Activated naive CD4-positive, alpha-beta T cell treated with anti-CD3 and anti-CD28 coated beads for 36 hours (primary cell): ENCODE measurements at places on chromosomes 11 and 22. TPM values are rescaled to one million over a fixed set of nuclear protein-coding genes. Genes with fewer than 3 reads are reported as not detected.

TMEM126A gene
- total RNA-seq = 47.5 TPM

GRCh38 chr11:36577373-36577772, 9.6 kb downstream of the RAG1 start:
- no peak for DNase-seq
- H3K4me1 ChIP-seq = no peaks in the 10 kb centered on the region
- H3K27me3 ChIP-seq = peaks cover 9% of the 10 kb centered on the region

GAL3ST3 gene
- not detected for total RNA-seq

DNA sequence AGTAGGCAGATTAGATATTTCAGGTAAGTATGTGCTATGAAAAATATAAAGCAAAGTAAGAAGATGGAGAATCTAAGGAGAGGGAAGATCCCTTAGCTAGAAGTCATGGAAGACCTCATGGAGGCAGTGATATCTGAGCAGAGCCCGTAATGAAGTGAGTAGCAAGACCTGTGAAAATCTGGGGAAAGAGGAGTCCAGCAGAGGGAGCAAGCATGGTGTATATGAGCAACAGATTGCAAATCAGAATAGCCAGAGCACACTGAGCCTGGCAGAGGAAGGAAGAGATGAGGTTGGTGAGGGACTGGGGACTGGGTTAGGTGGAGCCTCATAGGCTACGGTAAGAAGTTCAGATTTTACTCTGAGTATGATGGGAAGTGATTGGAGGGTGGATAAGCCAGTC, 9.4 kb downstream of the LHFPL7 start:
- peak; percentile 22 for DNase-seq
- no peaks in the 10 kb centered on the region for H3K27me3 ChIP-seq
- H3K27ac ChIP-seq = no peak overlapping the region
- no peak overlapping the region for H3K4me3 ChIP-seq

DNA sequence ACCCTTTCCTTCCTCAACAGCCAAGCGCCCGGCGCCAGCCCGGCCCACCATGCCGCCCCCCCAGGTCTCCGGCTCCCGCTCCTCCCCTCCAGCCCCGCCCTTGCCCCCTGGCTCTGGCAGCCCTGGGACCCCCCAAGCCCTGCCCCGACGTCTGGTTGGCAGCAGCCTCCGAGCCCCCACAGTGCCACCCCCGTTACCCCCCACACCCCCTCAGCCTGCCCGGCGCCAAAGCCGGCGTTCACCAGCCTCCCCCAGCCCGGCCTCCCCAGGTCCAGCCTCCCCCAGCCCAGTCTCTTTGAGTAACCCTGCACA, 3.3 kb upstream of the PDXP start:
- peaks cover 15% of the 10 kb centered on the region for H3K36me3 ChIP-seq
- DNase-seq = no peak
- no peak overlapping the region for H3K27ac ChIP-seq
- peaks cover 21% of the 10 kb centered on the region for H3K4me1 ChIP-seq
- H3K27me3 ChIP-seq = no peaks in the 10 kb centered on the region

GRCh38 chr11:65777821-65778361, 2.9 kb downstream of the AP5B1 start:
- H3K36me3 ChIP-seq = no peaks in the 10 kb centered on the region
- DNase-seq = no peak
- H3K4me3 ChIP-seq = no peak overlapping the region
- H3K4me1 ChIP-seq = peaks cover 13% of the 10 kb centered on the region
- no peaks in the 10 kb centered on the region for H3K27me3 ChIP-seq

- H3K27ac ChIP-seq = no peak overlapping the region
- peaks cover 26% of the 10 kb centered on the region for H3K4me1 ChIP-seq
- H3K36me3 ChIP-seq = no peaks in the 10 kb centered on the region
- DNase-seq = no peak
- no peak overlapping the region for H3K4me3 ChIP-seq
Measured at GRCh38 chr22:35839841-35840301, 122.2 kb downstream of the APOL5 start.

GRCh38 chr11:30009060-30009459, 7.8 kb downstream of the KCNA4 start:
- H3K27me3 ChIP-seq = no peaks in the 10 kb centered on the region
- H3K4me3 ChIP-seq = no peak overlapping the region
- H3K4me1 ChIP-seq = no peaks in the 10 kb centered on the region

KRTAP5-2 gene
- not detected for total RNA-seq

KLHL35 gene
- total RNA-seq = 0.17 TPM

DNA sequence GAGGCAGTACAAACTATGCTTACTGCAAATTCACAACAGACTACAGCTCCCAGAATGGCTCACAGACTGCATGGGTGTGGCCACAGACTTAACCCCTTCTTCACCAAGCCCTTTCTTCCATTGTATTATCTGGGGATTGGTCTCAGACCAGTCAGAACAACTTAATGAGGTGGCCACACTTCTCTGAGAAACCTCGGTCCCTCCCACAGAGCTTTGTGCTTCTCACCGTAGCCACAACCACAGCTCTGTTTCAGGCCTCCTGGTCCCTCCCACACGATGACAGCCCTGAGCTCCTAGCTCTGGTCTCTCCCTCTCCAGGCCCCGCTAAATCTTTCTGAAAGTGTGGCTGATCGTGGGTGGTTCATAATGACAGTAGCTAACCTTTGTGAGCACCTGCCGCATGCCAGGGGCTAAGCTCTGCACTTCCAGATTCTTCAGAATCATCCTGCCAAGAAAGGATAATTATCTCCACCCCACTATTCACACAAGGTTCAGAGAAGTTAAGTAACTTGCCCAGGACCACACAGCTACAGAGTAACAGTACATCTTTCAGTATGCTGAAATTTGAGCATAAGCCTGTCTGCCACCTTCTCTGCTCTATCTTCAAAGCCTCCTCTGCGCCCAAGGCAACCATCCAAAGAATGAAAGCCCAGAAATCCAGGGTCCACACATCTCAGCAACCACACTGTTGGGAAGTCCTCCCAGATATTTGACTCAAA, 5.4 kb downstream of the PDE2A start:
- peak; percentile 35 for DNase-seq
- H3K27ac ChIP-seq = no peak overlapping the region
- H3K36me3 ChIP-seq = no peaks in the 10 kb centered on the region
- no peaks in the 10 kb centered on the region for H3K4me1 ChIP-seq

IGSF22 gene
- total RNA-seq = 1.2 TPM

DNA sequence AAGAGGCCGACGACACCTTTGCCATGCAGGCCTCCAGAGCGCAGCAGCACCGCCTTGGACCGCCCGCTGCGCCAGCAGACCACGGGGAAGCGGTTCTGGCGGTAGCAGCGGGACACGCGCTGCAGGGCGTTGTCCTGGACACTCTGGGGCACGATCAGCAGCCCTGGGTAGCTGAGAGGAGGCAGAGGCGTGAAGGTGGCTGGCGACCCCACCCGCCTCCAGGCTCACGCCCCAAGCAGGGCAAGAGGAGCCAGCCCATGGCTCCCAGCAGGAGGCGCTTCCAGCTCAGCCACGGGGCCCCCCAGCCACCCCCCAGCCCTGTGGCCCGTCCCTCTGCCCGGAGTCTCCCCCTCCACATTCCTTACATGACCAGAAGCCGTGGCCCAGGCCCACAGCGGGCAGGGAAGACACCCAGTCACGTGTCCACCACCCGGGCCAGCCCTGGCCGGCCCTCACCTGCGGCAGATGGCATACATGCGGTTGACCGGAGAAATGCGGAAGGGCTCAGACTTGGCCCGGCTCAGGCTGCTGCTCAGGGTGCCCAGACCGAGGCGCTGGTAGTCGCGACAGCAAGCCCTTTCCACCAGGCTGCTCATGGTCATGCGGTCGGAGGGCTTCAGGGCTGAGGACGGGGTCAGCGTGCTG, 15.2 kb downstream of the SBF1 start:
- no peaks in the 10 kb centered on the region for H3K27me3 ChIP-seq
- H3K27ac ChIP-seq = no peak overlapping the region
- no peaks in the 10 kb centered on the region for H3K4me1 ChIP-seq
- no peak overlapping the region for H3K4me3 ChIP-seq
- H3K36me3 ChIP-seq = peaks cover 24% of the 10 kb centered on the region

ATM gene
- total RNA-seq = 29.5 TPM

GRCh38 chr11:105152560-105152959, 13.0 kb upstream of the CARD18 start:
- H3K27ac ChIP-seq = no peak overlapping the region
- DNase-seq = no peak
- H3K36me3 ChIP-seq = no peaks in the 10 kb centered on the region
- H3K4me3 ChIP-seq = no peak overlapping the region
- H3K27me3 ChIP-seq = no peaks in the 10 kb centered on the region
- no peaks in the 10 kb centered on the region for H3K4me1 ChIP-seq

GRCh38 chr11:45930031-45930794, 7.8 kb downstream of the LARGE2 start:
- H3K27me3 ChIP-seq = no peaks in the 10 kb centered on the region
- peak overlapping the region; percentile 2 for H3K27ac ChIP-seq
- no peaks in the 10 kb centered on the region for H3K36me3 ChIP-seq

GRCh38 chr11:68047437-68048290, 8.8 kb downstream of the TCIRG1 start:
- H3K4me1 ChIP-seq = no peaks in the 10 kb centered on the region
- H3K27ac ChIP-seq = no peak overlapping the region
- peaks cover 6% of the 10 kb centered on the region for H3K36me3 ChIP-seq
- no peak overlapping the region for H3K4me3 ChIP-seq
- no peak for DNase-seq

DNA sequence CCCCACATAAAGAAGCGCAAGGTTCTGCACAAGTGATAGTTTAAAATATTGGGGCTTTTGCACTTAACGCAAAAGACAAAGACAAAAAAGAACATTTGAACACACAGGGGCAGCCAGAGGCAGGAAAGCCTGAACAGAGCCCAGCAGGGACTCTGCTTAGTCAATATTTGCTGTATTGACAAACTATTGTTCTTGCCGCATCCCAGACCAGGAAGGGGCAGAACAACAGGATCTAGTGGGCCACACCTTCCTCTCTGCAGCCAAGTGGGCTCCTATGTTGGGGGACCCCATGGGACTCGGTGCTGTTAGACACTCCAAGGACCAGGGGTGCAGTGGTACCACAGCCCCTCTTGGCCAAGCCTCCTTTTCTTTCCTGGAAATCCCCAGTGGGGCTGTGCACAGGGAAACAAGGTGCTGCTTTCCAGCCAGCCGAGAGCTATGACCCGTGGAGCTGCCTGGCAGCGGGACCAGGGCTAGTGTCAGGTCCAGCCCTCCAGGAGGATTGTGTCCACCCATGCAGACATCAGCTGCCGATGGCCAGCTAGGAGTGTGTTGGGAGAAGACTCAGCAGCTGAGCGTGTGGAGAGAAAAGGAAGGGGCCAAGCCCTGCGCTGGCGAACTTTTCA, 43.3 kb upstream of the ANO1 start:
- DNase-seq = no peak
- H3K4me3 ChIP-seq = no peak overlapping the region
- no peaks in the 10 kb centered on the region for H3K4me1 ChIP-seq
- peaks cover 21% of the 10 kb centered on the region for H3K27me3 ChIP-seq
- H3K36me3 ChIP-seq = no peaks in the 10 kb centered on the region
